Esophagus squamous epithelium (tissue), 5 donors: ENCODE measurements at places on chromosomes 3 and 15. TPM values are rescaled to one million over a fixed set of nuclear protein-coding genes. Genes with fewer than 3 reads are reported as not detected.
A peak's percentile ranks its signal among the peaks of the same experiment; 100 is the strongest.

GRCh38 chr3:176584413-176585176, 612.7 kb downstream of the TBL1XR1 start:
- no peak overlapping the region for H3K4me3 ChIP-seq
- no peaks in the 10 kb centered on the region for H3K4me1 ChIP-seq

DNA sequence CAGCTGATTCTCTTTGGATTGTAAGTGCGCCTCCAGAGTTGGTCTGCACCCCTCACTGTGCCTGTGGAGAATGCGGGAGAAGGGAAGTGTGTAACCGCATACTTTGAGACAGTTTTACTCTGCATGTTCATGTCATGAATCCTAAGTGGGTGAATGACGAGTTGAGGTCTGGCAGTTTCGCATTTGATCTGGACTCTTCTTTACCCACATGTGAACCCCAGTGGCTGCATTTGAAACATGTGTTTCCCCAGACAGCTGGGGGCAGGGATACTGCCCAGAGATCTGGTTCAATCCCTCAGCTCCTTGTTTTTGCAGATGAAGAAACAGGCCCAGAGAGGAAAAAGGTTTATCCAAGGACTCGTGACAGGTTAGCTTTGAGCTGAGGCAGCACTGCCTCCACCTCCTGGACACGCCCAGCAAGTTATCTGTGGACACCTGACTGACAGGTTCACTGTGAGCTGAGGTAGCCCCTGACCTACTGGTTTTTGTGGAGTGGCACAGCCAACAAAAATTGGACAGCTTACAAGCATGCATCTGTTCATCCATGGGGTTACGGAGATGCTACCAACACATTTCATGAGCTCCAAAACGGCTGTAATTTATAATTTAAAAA, 207.3 kb downstream of the XXYLT1 start:
- H3K27ac ChIP-seq: peak overlapping the region; percentile 32
- H3K36me3 ChIP-seq: peaks cover under 1% of the 10 kb centered on the region
- DNase-seq: no peak
- no peak overlapping the region for H3K4me3 ChIP-seq
- peaks cover 21% of the 10 kb centered on the region for H3K4me1 ChIP-seq
- H3K27me3 ChIP-seq: no peaks in the 10 kb centered on the region

GRCh38 chr3:57998366-57999283, 9.6 kb upstream of the FLNB start:
- H3K4me3 ChIP-seq: no peak overlapping the region
- no peaks in the 10 kb centered on the region for H3K27me3 ChIP-seq
- H3K36me3 ChIP-seq: no peaks in the 10 kb centered on the region

CP gene
- 17.9 TPM for total RNA-seq

DNA sequence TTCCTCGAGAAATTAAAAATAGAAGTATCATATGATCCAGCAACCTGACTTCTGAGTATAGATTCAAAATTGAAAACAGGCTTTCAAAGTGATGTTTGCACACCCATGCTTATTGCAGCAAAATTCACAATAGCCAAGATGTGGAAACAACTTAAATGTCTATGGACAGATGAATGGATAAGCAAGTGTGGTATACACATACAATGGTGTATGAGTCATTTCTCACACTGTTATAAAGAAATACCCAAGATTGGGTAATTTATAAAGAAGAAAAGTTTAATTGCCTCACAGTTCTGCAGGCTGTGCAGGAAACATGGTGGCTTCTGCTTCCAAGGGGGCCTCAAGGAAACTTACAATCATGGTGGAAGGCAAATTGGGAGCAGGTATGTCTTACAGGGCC, 100.8 kb downstream of the KLF13 start:
- H3K36me3 ChIP-seq: no peaks in the 10 kb centered on the region
- no peak overlapping the region for H3K27ac ChIP-seq
- H3K4me3 ChIP-seq: no peak overlapping the region
- DNase-seq: no peak
- H3K27me3 ChIP-seq: no peaks in the 10 kb centered on the region

UMPS gene
- total RNA-seq: 33.5 TPM

NMNAT3 gene
- 7.6 TPM for total RNA-seq

DNA sequence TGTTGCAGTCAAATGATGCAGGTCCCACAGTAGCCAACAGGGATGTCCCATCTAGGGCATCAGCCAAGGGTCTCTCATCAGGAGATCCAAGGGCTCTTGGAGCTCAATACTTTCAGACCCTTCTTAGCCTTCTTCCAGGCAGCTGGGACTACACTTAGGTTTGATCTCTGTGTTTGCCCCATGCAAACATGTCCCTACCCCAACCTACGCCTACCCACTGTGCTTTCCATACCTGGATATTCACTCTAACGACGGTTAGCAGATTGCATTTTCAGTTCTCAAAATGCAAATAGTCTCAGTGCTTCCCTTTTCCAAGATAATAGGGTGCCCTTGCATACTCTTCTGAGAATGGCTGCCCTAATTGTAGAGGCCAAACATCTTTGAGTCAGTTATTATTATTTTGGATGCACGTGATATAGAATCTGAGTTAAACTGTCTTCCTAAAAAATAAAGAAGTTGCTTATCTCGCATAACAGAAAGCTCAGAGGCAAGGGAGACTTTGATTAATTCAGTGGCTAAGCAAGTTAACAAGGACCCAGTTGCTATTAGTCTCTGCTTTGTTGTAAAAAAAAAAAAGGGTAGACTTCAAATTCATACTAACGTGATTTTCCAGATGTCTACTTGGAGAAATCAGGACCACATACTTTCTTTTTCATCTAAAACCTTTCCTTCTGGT, 1.0 kb upstream of the CEP70 start:
- H3K36me3 ChIP-seq: peaks cover 10% of the 10 kb centered on the region
- no peak overlapping the region for H3K4me3 ChIP-seq
- no peak for DNase-seq

ZNF860 gene
- total RNA-seq: 7.2 TPM

GRCh38 chr15:78637776-78638435, 3.1 kb downstream of the CHRNB4 start:
- no peaks in the 10 kb centered on the region for H3K36me3 ChIP-seq
- no peak for DNase-seq
- H3K4me3 ChIP-seq: no peak overlapping the region

- no peaks in the 10 kb centered on the region for H3K36me3 ChIP-seq
- peaks cover 37% of the 10 kb centered on the region for H3K4me1 ChIP-seq
- no peak for DNase-seq
- no peaks in the 10 kb centered on the region for H3K27me3 ChIP-seq
- no peak overlapping the region for H3K27ac ChIP-seq
These were observed 150.6 kb downstream of the TPRG1 start for GRCh38 chr3:189322339-189322738.
